ENCODE measurements at places on chromosomes 12 and 14. TPM values are rescaled to one million over a fixed set of nuclear protein-coding genes. Genes with fewer than 3 reads are reported as not detected.

- DNase-seq: no peak
Measured at GRCh38 chr14:66009089-66009488, 477.1 kb upstream of the CCDC196 start.

DNA sequence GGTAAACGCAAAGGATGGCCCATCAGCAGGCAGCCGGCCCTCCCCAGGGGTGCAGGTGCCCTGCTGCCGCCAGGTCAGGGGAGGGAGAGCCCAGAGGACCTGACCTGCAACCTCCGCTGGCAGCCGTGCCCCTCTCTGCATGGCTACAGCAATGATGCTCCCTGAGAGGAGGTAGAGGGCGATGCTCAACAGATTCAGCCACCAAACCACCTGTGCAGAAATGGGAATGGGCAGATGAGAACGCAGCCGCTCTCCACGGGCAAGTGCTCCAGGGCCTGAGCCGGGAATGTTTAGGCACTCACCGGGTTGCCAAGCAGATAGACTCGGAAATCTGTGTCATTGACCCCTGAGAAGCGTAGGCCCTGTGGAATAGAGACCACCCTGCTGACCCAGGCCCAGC is 8.7 kb upstream of the NGB start:
- DNase-seq: no peak

DNA sequence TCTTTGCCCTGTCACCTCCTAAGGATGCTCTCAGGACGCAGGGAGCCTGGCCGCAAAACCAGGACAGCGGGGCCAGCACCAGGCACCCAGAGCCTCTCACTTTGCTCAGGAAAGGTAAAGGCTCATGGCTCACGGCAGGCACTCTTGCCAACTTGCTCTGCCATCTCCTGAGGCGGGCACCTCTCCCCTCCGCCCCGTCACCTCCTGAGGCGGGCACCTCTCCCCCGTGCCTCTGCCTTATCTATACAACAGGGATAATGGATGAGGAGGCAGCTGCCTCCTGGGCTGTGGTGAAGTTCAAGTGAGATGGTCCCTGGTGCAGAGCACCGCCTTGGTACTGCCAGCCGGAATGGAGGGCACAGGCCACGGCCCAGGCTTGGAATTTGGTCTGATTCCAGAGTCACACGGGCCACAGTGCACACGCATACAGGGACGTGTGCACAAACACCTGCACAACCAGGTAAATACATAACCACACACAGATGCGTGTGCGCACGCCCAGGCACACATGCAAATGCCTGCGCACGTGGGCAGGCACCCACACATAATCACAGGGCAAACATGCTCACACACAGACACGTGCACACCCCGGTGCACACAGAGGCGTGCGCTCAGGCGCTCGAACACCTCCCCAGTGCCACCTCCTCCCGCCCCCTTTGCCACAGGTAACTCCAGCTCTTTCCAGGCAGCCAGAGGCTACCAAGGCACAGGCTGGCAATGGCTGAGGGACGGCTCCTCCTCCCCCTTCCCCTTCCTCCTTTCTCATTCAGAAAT is 11.6 kb downstream of the DEGS2 start:
- DNase-seq: no peak

Gene CDH24
- 6.1 TPM for total RNA-seq

Gene PLEKHG3
- 34.3 TPM for total RNA-seq

Gene CIROP
- total RNA-seq: not detected

Gene OR4L1
- total RNA-seq: not detected

Data from left lung (tissue), 14 donors.